ENCODE measurements at places on chromosomes 6 and 20.

GRCh38 chr20:48697845-48698491, 129.8 kb downstream of the PREX1 start:
- peak; percentile 44 for DNase-seq

GRCh38 chr6:81480139-81480538, 272.3 kb downstream of the TENT5A start:
- no peak for DNase-seq

GRCh38 chr20:31949877-31950646, 1.8 kb downstream of the PDRG1 start:
- DNase-seq: no peak

- peak; percentile 64 for DNase-seq
Observed at GRCh38 chr6:27592481-27593199, 119.7 kb upstream of the ZNF184 start.

DNA sequence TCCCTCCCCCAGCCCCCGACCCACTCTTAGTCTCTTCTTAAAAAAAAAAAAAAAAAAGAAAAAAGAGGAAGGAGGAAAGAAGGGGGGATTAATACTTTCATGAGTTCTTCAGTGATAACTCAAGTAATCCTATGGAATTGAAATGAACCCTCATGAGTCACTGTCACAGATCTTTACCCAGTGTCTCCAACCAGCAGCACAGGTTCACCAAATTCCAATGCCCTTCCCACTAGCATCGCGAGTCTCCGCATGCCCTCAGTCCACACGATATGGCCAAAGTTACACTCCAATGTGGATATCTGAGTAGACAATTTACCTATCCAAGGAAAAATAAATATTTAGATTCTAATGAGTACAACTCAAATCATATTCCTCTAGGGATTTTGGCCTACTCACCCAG, 74.5 kb downstream of the MDN1 start:
- DNase-seq: no peak

GRCh38 chr20:20266552-20266951, 101.4 kb upstream of the INSM1 start:
- DNase-seq: no peak

GRCh38 chr20:38202153-38202981, 37.3 kb upstream of the TGM2 start:
- DNase-seq: no peak

DNA sequence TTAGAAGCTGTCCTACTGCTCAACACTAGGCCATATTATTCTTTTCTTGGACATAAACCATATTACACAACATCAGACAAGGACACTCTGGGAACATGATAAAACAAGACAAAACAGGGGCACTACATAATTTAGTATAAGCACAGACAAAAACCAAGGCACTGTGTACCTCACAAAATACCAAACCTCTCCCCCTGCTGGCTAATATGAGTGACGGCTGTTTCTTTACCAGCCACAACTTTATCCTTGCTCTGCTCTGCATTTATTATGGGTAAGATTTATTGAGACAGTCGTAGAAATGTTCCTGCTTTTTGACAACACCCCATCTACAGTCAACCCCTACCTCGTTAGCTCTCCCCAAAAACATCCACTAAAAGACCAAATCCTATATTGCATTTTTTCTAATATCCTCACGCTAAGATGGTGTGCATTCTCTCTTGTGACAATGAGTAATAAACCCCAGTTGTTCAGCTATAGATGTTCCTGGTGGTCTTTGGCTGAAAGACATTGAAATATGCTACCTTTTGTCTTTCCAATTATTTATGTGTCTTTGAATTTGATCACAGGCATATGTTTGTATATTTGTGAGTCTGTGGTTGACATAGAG, 23.8 kb upstream of the POLR1H start:
- DNase-seq: no peak

DNA sequence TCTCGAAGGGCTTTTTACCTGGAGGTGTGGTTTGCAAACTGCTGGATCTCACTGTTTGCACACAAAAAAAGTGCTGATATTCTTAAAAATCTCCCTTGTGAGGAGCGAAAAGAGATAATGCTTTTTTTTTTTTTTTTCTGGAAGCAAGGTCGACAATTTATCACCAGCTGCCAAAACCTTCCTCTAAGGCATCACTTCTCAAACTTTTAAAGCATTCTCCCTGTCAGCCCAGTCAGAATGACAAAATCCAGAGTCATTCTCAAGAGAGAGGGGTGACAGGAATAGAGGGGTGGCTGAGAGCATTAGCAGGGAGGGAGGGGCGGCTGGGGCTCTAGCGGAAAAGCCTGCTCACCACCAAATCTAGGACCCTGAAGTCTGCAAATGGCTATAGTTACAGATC, 137.2 kb upstream of the ARMC2 start:
- no peak for DNase-seq

GRCh38 chr6:107061125-107062020, 33.4 kb downstream of the MTRES1 start:
- no peak for DNase-seq

- no peak for DNase-seq
Observed at GRCh38 chr6:5257400-5257799, 3.4 kb downstream of the LYRM4 start.

GRCh38 chr6:11346516-11346915, 114.0 kb upstream of the NEDD9 start:
- no peak for DNase-seq

GRCh38 chr6:53032849-53033248, 32.4 kb upstream of the FBXO9 start:
- DNase-seq: no peak

- no peak for DNase-seq
Observed at GRCh38 chr6:152094992-152095592, 287.6 kb downstream of the ESR1 start.

GRCh38 chr6:119207971-119208725, 129.7 kb upstream of the FAM184A start:
- no peak for DNase-seq

DNA sequence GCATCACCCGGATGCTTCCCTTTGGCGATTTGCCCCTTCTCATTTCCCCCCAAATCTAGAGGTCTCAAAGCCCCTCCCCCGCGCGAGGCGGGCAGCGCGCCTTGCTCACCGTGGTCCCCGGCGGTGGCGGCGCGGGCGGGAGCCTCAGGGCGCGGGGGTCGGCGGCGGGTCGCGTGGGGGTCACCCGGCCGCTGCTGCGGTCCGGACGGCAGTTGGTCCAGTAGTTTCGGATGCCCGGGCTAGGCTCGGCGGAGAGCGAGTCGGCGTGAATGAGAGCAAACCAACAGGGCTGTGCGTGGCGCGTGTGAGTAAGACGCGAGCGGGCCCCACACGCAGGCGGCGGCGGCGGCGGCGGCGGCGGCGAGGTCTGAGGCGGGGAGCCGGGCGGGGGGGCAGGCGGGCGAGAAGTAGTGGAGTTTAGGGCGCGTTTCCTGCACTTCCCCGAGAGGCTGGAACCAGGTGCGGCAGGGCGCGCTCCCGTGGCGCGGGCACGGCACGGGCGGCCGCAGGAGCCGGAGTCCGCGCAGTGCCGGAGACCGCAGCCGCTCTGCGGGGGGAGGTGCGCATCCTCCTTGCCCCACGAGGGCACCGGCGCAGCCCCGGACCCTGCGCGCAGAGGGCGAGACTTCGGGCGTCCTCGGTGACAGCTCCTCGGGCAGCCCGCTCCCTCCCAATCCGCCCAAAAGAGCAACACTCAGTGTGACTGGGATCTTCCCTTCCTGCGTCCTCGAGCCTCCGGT, 567 bp downstream of the HS3ST5 start:
- DNase-seq: peak; percentile 39

- no peak for DNase-seq
Observed at GRCh38 chr20:47468290-47469050, 33.2 kb upstream of the NCOA3 start.

DNA sequence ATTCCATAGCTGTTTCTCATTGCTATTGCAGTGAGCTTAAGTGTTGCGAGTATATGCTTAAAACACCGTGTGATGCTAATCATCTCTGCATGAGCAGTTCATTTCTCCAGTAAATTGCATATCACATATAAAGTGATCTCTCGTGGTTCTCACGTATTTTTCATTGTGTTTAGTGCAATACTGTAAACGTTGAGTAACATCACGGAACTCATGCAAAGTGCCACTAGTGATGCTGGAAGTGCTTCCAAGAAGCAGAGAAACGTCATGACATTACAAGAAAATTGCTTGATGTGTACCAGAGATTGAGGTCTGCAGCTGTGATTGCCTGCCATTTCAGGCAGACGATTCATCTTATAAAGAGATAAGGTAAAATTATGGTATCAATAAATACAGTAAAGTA, 830.4 kb downstream of the GRIK2 start:
- DNase-seq: peak; percentile 28

- DNase-seq: no peak
Observed at GRCh38 chr20:3741836-3742458, 9.5 kb downstream of the HSPA12B start.

DNA sequence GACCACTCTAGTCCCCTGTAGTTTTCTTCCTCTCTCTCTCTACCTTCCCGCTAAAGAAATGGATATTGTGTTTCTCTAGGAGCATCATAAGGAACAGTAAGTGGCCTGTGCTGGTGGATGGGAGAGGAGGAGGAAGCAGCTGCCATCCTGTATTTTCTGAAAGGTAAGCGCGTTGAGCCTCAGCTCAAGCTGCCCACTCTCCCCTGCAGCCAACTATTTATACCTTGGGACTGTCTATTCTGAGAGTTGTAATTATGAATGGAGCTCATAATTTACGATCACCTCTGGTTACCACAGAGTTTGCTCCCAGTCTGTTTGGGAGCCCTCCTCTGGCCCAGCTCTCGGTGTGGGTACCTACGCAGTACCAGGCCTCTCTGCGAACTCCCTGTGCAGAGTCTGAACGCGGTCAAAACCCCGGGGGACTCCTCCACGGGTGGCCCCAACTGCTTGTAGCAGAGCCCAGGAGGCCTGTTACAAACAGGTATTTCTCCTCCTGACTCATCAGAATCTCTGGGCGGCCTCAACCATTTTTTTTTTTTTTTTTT, 285.4 kb downstream of the SMOC2 start:
- no peak for DNase-seq

GRCh38 chr6:156585859-156586258, 191.3 kb upstream of the ARID1B start:
- DNase-seq: no peak

DNA sequence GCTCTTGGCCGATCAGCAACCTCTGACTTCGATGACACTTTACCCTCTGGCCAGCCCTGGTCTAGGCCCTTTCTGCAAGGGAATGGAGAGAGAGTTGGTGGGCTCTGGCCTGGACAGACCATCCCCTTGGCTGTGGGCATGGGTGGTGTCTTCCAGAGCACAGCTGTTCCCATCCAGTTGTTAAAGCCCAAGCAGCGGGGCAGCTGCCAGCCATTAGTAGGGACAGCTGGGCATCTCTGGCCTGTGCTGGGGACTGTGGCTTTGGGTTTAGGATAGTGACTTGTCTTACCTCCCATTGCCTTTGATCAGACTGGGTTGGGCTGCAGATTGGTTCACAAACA, 2.8 kb downstream of the CDC25B start:
- no peak for DNase-seq

DNA sequence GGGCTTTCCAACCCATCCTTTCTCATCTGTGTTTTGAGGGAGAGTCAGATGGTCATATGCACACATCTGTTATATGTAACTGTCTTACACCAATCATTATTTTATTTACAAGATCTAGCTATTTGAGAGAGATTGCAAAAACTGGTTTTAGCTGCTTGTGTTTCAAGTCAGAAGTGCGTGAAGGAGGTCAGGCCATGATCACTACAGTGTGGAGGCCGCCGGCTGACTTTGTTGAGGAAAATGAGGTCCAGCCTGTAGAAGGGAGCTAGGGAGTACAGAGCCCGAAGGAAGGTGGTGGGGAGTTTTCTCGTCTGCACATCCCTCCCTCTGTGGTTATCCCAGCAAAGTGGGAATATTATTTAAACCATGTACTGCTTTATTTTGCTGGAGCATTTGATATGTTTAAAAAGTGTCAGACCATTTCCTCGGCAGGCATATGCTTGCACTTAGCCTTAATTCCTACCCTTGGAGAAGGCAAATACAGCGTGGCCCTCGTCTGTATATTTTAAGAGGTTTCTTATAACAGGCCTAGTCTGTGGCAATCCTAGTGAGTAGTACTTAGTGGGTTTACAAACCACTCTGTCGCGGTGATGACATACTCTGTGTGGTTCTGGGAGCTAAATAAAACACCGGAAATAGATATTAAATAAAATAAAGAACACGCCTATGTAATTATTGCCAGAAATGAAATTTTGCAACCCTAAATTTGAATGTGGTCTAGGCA, 95.6 kb downstream of the UST start:
- no peak for DNase-seq

DNA sequence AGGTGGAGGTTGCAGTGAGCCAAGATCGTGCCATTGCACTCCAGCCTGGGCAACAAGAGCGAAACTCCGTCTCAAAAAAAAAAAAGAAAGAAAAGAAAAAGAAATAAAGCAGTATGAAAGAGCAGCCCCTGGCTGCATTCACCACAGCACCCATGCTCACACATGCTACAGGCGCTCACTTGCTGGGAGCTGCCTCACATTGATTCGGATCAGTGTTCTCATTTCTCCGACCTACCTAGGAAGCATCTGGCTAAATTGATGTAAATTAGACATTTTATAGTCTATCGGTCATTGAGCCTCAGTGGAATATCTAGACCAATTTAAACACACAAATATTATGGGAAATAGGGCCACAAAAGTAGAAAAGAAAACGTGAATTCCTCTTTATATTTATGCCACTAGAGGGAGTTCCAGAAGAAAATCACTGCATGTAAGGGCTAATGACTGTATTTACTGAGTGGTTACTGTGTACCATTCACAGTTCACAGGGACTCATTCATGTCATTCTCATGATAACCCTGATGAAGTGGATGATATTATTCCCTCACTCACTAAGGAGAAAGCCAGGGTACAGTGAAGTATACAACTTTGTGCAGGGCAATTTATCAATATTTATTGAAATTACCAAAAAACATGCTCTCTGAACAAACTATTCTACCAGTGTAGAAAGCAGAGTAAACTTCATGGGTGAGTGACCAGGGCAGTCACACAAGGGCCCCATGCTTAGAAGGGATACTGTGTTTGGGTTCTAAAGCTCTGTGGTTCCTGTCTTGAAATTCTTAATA, 5.3 kb upstream of the MOG start:
- DNase-seq: no peak

GRCh38 chr6:2712102-2712501, 38.6 kb downstream of the MYLK4 start:
- no peak for DNase-seq

All from brain (organoid and tissue), 16 donors.